Caco-2 (cell line): ENCODE measurements at places on chromosomes 6 and 20. TPM values are rescaled to one million over a fixed set of nuclear protein-coding genes. Genes with fewer than 3 reads are reported as not detected.

DNA sequence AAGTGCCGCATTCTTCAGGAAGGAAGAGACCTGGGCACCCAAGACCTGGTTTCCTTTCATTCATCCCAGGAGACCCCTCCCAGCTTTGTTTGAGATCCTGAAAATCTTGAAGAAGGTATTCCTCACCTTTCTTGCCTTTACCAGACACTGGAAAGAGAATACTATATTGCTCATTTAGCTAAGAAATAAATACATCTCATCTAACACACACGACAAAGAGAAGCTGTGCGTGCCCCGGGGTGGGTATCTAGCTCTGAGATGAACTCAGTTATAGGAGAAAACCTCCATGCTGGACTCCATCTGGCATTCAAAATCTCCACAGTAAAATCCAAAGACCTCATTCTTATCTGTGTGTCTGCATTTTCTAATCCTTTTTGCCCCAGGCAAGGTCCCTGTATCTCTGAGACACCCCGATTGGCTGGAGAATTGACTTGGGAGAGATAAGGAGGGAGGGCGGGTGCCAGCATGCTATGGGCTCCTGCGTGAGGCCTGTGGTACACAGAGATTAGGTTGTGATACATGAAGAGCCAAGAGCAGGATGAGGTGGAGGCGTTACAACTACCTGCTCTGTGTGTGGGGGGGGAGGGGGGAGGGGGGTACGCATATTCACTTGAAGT, 4.8 kb downstream of the MUC21 start:
- DNase-seq: peak; percentile 84

DNA sequence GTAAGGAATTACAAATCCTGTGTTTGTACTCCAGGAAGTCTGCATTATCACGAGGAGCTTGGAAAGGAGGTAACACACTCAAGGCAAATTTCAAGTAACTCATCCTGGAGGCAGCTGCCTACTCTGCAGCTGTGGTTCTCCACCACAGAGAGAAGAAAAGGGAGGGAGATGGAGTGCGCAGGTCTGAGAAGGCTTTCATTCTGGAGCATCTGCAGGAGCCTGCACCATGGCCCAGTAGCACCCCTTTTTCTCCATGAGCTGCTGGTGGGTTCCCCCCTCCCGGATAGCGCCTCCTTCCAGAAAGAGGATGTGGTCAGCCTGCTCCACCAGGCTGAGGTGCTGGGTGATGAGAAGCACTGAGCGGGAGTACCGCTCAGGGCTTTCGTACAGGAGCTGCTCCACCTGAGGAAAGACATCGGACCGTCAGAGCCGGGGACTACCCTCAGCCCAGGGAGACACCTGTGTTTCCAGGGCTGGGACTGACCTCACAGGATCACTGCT, 1.6 kb upstream of the PSMB8 start:
- no peak for DNase-seq

- no peak for DNase-seq
Observed at GRCh38 chr6:15832841-15833240, 170.0 kb upstream of the DTNBP1 start.

The GPSM3 gene
- total RNA-seq: 0.41 and 0.67 TPM in 2 replicates

The PKHD1 gene
- 2.7 and 3.3 TPM in 2 replicates for total RNA-seq

GRCh38 chr6:83065511-83066192, at the start of gene UBE3D:
Gene UBE3D (minus strand): TSS chr6:83065841. CDS start chr6:83065718, 123 bp downstream.
- peak; percentile 86 for DNase-seq

DNA sequence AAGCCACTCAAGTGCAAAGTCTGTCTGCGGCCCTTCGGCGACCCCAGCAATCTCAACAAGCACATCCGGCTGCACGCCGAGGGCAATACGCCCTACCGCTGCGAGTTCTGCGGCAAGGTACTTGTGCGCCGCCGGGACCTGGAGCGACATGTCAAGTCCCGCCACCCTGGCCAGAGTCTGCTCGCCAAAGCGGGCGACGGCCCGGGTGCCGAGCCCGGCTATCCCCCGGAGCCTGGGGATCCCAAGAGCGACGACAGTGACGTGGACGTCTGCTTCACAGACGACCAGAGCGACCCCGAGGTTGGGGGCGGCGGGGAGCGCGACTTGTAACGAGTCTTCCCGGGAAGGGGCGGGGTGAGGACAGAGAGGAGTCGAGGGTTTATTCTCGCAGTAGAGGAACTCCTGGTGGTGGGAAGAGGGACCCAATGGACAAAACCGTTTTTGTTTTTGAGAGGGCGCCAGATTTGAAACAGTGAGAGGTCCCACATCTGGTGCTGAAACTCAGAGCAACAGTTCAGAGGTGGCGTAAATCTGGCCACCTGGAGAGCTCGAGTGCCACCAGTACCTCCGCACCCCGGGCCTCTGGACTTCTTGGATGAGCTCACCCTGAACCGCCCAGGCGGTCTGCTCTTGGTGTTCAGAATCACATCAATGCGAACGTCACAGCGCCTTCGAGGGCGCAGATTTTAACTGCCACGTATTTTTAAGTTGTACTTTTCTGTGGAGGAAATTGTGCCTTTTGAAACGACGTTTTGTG, 8.0 kb downstream of the PRDM13 start:
- peak; percentile 46 for DNase-seq

DNA sequence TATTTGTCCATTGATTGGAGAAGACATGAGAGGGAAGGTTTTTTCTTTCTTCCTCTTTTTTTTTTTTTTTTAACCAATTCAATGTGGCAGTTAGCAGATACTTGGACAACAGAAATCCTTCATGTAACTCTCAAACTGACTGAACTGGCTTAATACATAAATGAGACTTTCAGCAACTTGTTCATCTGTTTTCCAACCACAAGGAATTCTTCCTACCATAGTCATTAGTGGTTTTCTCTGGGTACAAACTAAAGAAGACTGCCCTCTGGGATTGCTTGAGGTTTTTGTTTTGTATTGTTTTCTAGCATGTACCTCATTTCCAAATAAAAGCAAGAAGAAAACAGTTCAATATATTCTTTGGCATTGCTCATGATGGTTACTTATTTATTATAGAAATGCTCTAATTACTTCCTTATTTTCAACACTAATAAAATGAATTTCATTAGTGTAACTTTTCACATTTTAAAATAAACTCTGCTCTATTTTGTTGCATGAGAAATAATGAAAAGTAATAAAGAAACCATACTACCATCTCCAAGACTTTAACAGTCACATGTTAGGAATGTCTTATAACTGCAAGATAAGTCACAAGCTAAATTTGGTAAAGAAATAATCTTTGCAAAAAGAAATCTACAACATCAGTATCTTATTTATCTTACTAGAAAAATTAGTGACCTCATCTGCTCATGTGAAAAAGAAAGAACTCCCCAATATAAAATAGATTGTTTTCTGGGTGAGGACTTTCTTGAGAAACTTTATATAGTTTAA, 52.0 kb downstream of the ME1 start:
- DNase-seq: no peak

DNA sequence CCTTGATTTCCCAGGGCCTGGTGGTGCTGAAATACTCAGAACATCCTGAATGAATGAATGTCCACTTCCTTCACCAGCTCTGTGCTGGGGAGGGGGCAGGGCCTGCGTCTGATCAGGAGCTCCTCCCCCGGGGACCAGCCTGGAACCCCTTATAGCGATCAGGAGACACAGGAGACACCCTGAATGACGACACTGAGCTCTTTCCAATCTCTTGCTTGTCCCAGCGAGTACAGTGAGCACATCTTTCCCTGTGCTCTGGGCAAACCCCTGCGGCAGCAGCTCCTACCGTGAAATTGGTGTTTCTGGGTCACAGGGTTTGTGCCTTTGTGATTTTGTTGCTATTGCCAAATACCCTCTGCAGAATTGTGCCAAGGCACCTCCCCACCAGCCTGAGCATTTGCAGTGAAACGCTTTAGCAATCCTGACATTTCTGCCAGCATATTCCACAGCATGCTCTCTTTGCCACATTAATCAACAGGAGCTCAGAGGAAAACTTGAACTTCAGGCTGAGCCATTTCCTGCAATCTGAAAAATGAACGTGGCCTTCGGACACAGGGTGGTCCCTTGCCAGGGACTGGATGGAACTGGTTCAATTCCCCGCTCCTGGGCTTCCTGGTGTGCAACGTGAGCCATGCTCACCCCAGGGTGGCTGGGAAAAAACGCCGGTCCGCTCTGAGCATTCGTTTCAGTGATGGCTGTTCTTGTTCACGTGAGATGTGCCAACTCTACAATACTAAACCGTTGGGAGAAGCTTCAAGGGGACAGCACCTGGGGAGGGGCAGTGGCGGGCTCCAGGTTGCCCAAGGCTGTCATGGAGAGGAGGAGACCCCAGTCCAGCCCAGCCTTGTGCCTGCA, 23.1 kb upstream of the MRGBP start:
- DNase-seq: no peak

DNA sequence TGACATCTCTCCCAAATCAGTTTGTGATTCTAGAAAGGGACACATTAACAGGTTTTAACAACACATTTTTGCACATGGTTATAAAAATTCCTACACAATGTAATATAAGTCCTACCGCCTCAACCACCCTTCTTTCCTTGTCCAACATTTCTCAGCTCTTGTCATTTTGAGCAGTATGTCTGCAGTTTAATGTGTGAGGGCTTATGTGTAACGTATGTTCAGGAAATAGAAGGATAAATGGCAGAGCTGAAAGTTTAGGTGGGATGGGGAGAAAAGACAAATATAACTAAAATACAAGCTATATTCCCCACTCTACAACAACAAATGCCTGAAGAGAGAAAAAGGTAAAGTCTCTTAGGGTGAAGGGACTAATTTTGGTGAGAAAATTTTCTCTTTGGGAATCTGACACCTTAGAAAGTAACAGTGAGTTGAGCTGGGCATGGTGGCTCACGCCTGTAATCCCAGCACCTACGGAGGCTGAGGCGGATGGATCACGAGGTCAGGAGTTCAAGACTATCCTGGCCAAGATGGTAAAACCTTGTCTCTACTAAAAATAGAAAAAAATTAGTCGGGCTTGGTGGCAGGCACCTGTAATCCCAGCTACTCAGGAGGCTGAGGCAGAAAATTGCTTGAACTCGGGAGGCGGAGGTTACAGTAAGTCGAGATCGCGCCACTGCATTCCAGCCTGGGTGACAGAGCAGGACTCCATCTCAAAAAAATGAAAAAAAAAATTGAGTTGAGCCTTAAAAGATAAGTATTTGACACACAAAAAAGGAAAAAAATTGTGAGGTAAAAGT, 5.1 kb downstream of the PNRC1 start:
- DNase-seq: no peak

DNA sequence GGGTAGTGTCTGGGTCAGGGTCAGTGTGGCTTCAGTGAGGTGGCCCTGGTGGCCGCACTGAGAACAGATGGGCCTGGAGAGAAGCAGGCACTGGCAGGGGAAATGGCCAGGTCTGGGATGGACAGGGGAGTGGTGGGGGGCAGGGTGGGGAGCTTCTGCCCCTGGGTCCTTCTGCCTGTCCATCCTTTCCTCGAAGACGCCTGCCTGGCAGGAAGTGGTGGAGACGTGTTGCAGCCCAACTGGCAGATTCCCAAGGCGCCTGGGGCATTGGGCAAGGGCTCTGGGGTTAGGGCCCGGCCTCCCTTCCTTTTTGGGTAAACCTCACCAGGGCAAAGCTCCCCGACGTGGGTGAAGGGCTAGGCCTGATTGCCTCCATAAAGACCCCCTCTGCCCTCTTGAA, 10.4 kb downstream of the SRC start:
- peak; percentile 44 for DNase-seq

The HCK gene
- not detected in 2 replicates for total RNA-seq
